ENCODE measurements at places on chromosomes 3 and 15.

- DNase-seq: no peak
Observed at GRCh38 chr3:28110869-28111268, 130.6 kb upstream of the CMC1 start.

DNA sequence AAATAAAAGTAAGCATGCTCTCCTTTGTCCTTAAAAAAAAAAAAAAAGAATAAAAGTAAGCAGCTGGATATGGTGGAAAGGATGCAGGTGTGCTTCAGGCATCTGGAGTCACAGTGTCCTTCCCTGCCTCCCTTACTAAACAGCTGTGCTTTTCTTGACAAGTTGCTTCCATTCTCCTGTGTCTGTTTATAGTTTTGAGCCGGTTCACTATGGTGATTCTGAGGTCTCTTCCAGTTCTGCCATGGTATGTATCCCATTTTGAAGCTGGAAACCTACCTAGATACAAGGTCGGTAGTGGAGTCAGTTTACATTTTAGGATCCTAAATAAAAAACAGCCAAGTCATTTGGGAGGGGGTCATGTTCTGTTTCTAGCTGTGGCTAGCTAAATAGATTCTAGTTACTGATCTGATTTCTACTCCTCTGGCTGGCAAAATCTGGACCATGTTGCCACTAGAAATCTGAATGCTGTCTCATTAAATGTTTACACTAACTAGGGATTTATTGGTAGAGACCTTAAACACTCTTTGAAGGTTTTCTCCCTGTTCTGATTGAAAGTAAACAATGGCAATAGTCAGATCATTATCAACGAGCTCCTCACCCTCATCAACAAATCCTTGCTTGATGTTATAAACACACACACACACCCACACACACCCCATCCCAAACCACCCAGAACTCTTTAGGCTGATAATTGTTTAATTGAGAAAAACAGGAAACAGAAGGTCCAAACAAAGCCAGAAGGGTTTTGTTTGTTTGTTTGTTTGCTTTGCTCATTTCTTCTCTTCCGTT is 7.9 kb downstream of the TNFSF10 start:
- no peak for DNase-seq

DNA sequence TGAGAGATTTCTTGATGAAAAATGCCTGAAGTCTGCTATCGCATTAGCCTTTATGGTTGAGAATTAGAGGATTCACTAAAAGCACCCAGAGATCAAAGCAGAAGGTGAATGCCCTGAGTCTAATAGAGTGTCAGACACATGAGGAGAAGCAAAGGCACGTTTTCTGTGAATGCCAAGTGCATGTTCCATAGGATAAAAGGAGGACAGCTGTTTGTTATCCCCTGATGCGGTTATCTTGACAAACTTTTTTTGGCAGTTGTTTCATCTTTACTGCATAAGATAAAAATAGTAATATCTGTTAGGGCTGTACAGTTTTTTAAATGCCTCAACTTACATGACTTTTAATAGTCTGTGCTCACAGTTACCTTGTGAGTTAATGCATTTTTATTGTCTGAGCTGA is 65.3 kb upstream of the CD96 start:
- no peak for DNase-seq

DNA sequence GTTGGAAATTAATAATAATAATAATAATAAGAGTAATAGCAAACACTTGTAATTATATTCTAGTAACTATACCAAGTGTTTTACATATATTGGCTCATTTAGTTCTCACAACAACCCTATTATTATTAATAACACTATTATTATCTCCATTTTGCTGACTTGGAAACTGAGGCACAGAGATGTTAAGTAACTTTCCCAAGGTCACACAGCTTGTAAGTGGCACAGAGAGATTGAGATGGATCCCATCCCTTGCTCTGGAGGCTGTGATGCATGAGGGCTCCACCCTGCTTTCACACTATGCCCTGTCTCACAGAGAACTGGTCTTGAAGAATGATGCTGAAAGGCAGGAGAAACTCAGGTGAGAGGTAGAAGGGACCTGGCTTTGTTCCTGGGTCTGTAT is 31.9 kb downstream of the TRIM42 start:
- no peak for DNase-seq

- no peak for DNase-seq
Observed at GRCh38 chr15:61639491-61639890, 410.4 kb upstream of the RORA start.

GRCh38 chr15:45263854-45264253 is 11.8 kb downstream of the SLC28A2 start:
- no peak for DNase-seq

GRCh38 chr3:88025001-88025552 is 33.7 kb downstream of the CGGBP1 start:
- DNase-seq: no peak

DNA sequence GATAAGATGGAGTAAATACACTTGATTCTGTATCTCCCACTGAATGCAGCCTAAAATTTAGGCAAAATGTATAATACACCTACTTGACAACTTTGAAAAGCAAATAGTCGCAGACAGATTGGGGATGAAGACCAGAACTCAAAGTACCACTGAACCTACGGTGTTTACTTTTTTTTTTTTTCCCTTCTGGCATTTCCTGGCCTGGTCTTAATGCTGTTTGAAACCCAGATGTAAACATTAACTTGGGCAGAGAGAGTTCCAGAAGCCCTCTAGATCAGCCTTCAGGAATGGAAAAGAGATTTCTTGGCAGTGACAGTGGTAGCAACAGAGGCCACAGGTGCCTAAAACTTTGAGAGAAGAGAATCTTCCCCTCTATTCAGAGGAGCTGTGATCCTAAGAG is 27.8 kb downstream of the ALPK3 start:
- DNase-seq: no peak

- DNase-seq: no peak
Observed at GRCh38 chr3:120052677-120053076, 41.6 kb downstream of the GSK3B start.

DNA sequence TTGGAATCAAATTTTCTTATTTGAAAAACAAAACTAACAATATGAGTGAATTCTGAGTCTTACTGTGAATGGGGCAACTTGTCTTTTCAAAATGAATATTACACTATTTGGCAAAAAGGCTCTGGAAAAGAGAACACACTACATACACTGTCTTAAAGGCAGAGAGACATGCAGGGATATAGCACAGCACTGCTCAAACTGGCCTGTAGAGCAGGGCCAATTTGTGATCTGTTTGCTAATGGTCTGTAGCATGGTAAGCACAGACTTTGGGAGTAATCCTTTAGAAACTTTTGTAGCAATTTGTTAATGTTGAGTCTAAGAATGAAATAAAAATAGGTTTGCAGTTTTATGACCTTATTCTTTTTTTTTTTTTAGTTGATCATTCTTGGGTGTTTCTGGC is 679.8 kb upstream of the SGO1 start:
- no peak for DNase-seq

GRCh38 chr3:197800379-197800778 is 9.3 kb downstream of the LRCH3 start:
- DNase-seq: no peak

DNA sequence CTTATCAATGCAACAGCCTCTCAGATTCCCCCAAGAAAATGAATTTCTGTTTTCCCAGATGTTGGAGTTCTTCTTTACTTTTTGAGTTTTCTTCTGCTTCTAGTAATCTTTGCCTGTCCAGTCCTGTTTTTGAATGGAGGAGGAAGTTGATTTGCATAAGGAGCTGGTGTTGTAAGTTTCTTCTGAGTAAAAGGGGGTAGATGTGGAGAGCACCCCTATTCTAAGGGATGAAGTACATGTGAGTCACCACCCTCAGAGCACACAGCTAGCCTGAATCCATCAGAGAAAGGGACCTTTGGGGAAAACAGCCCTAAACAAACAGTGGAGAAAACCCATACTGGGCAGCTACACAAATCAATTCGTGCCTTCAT is 34.5 kb downstream of the ACAA1 start:
- DNase-seq: no peak

DNA sequence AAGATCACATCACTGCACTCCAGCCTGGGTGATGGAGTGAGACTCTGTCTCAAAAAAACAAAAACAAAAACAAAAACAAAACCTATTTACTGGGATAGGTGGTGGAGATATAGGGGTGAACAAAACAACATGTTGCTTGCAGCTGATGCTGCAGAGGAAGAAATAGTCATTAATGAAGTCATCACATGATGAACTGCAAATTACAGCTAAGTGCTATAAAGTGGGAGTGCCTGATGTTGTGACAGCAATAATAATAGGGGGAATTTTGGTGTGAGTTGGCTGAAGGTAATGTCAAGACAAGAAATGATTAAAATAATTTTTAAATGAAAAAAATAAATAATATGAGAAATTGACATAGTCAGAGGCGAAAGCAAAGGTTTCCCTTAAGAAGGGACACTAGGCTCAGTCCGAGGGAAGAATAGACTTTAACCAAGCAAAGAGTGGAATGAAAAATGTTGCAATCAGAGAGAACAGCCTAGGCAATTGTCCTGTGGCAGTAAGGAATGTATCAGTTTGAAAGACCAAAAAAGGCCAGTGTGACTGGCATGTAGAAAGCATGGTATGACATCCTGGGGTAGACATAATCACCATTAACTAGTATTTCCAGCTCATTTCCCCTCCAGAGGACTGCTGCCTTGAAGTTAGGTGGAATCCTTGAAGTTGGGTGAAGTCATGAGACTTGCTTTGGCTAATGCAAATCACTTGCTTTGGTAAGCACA is 14.7 kb upstream of the PIK3CB start:
- no peak for DNase-seq

DNA sequence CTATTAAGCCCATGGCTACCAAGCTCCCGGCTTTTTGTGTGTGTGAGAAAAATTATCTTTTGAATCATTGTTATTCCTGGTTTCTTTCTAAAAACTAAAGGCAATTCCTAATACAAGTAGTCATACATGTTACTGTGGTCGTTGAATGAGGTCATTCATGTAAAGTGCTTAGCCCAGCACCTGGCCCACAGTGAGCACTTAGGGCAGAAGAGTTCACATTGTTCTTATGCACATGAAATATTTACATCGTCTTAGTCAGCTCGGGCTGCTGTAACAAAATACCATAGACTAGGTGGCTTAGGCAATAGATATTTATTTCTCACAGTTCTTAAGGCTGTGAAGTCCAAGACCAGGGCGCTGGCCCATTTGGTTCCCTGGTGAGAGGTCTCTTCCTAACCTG is 216.1 kb downstream of the SHQ1 start:
- DNase-seq: no peak

DNA sequence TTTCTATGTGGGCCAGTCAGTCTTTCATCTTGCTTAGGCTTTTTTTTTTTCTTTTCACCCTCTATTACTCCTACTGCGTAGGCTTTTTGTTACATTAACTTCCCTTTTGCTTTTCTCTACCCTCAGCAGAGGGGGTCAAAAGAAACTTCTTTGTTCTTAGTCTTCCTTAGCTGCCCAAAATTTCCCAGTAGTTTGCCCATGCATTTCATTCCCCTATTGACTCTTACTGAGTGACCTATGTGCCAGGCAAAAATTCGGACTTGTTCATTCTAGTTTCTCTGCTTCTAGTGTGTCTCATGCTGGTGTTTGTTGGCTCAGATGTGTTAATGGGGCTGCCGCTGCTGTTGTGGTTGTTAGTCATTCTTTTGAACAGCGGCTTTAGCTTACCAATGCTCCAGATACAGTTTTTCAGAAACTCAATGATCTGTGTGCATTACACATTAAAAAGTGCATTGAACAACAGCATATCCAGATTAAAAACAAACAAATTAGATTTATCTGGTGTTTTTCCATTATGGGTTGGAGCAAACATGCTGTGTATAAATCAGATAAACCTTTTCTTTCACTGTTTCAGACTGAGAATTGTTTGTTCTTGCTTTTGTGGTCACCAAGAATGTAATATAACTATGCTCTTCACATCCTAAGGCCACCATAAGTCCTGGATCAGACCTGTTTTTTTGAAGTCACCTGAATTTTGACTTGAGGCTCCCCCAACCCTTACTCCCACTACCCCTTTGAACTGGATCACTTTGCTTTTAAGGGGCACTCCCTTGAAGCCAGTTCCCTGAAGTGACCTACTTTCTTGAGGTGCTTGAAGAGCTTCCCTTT is 43.1 kb downstream of the PDE8A start:
- DNase-seq: no peak
